Sigmoid colon (tissue), 7 donors: ENCODE measurements at places on chromosomes 6 and 20. TPM values are rescaled to one million over a fixed set of nuclear protein-coding genes. Genes with fewer than 3 reads are reported as not detected.

DNA sequence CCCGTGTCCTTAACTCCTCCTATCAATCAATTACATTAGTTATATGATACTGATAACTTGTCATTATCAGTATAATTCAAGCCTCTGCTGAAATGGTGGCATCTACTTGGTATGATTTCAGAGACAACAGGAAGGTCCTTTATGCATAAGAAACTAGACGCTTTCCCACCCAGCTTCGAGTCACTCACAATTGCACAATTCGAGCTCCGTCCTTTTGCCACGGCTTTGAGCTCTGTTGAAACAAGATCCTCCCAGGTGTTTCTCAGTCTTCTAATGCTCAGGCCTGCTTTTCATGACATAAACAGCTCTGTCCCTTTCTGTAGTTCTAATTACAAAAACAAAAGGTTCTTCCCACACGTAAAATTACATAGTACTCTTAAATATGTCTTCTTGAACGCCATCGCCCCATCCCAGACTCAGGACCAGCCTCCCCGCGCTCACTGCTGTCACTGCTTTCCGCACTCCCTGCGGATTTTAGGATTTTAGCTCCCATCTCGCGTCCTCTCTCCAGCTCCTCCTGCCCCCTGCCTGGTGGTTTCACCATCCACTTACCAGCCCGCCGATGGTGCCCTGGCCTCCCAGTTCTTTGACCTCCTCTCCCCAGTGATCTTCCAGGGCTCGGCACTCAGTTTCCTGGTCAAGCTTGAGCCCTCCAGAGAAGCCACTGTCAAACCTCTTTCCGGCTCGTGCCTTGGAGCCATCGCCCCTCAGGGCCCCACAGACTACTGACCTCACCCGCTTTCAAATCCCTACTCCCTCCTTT lies 23.2 kb upstream of the PNPLA1 start:
- H3K27me3 ChIP-seq = no peaks in the 10 kb centered on the region
- no peak overlapping the region for H3K4me3 ChIP-seq
- no peaks in the 10 kb centered on the region for H3K36me3 ChIP-seq
- no peaks in the 10 kb centered on the region for H3K4me1 ChIP-seq

The HEY2 gene
- total RNA-seq = 1.6 TPM

DNA sequence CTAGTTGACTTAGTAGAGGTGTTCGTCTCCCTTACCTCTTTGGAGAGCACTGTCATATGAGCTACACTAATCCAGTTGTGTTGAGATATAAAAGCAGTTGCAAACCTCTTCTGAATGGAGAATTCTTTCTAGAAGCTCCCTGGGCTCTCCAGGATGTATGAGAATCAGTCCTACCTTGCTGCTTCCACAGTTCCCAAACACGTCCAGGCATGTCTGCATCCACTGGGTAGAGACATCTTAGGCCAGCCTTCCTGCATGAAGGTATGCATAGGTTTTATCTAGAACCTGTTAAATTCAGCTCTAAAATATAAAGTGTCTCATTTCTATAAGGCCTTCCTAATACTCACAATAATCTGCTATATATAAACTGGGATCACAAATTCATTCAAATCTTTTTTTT lies 297.7 kb downstream of the CDC5L start:
- no peak overlapping the region for H3K27ac ChIP-seq
- H3K4me3 ChIP-seq = no peak overlapping the region
- DNase-seq = no peak
- no peaks in the 10 kb centered on the region for H3K4me1 ChIP-seq
- no peaks in the 10 kb centered on the region for H3K36me3 ChIP-seq

The ADGRB3 gene
- total RNA-seq = 10.7 TPM

DNA sequence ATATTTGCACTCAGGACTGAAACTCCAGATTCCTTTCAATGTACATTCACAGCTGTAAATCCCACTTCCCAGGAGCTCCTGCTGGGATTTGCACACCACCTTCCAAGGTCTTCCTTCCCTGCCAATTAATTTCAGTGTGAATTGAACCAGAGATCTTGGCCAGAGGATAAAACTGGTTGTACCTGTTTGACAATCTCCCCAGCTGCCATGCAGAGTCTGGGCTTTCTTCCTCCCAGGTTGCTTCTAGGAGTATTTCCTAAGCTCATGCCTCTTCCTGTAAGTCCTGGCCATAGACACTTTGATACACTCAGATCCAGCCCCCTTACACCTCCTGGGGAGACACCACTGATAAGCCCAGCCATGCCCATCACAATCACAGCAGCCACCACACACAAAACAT lies 15.6 kb downstream of the MAFB start:
- no peaks in the 10 kb centered on the region for H3K27me3 ChIP-seq
- no peaks in the 10 kb centered on the region for H3K4me1 ChIP-seq
- DNase-seq = no peak
- H3K4me3 ChIP-seq = no peak overlapping the region

GRCh38 chr20:16488616-16489015 lies 84.6 kb downstream of the KIF16B start:
- H3K4me3 ChIP-seq = no peak overlapping the region
- peaks cover 6% of the 10 kb centered on the region for H3K4me1 ChIP-seq
- no peaks in the 10 kb centered on the region for H3K27me3 ChIP-seq
- no peak overlapping the region for H3K27ac ChIP-seq

- no peaks in the 10 kb centered on the region for H3K27me3 ChIP-seq
- H3K36me3 ChIP-seq = no peaks in the 10 kb centered on the region
- no peak overlapping the region for H3K27ac ChIP-seq
- no peaks in the 10 kb centered on the region for H3K4me1 ChIP-seq
Observed at GRCh38 chr6:29461021-29461814, 4.3 kb downstream of the OR2H1 start.

DNA sequence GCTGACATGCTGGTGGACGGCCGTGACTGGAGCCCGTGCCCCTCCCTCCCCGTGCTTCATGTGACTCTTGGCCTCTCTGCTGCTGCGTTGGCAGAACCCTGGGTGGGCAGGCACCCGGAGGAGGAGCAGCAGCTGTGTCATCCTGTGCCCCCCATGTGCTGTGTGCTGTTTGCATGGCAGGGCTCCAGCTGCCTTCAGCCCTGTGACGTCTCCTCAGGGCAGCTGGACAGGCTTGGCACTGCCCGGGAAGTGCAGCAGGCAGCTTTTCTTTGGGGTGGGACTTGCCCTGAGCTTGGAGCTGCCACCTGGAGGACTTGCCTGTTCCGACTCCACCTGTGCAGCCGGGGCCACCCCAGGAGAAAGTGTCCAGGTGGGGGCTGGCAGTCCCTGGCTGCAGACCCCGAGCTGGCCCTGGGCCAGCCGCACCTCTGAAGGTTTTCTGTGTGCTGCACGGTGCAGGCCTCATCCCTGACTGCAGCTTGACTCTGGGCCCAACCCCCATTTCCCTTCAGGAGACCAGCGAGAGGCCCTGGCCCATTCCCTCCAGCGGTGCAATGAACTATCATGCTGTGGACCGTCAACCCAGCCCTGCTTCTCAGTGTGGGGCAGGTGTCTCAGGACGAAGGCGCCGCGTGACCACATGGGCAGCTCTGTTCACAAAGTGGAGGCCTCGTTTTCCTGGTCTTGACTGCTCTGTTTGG lies 8.1 kb downstream of the NPBWR2 start:
- DNase-seq = no peak
- H3K4me1 ChIP-seq = peaks cover 11% of the 10 kb centered on the region
- H3K36me3 ChIP-seq = no peaks in the 10 kb centered on the region
- no peak overlapping the region for H3K27ac ChIP-seq
- peaks cover 65% of the 10 kb centered on the region for H3K27me3 ChIP-seq
- H3K4me3 ChIP-seq = no peak overlapping the region

DNA sequence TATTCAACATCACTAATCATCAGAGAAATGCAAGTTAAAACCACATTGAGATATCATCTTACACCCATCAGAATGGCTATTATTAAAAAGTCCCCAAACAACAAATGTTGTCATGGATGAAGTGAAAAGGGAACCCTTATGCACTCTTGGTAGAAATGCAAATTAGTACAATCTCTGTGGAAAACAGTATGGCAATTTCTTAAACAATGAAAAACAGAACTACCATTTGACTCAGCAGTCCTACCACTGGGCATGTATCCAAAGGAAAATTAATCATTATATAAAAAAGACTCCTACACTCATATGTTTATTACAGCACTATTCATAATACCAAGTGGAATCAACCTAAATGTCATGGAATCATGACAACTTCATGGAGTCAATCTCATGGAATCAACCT lies 611.3 kb upstream of the GJE1 start:
- H3K4me3 ChIP-seq = no peak overlapping the region
- H3K27me3 ChIP-seq = no peaks in the 10 kb centered on the region
- DNase-seq = no peak
- H3K36me3 ChIP-seq = no peaks in the 10 kb centered on the region
- H3K27ac ChIP-seq = no peak overlapping the region
- no peaks in the 10 kb centered on the region for H3K4me1 ChIP-seq

The NTSR1 gene
- total RNA-seq = 12.1 TPM

The VWA7 gene
- 3.9 TPM for total RNA-seq

- H3K36me3 ChIP-seq = no peaks in the 10 kb centered on the region
- H3K4me3 ChIP-seq = no peak overlapping the region
- no peaks in the 10 kb centered on the region for H3K4me1 ChIP-seq
- H3K27me3 ChIP-seq = no peaks in the 10 kb centered on the region
- no peak overlapping the region for H3K27ac ChIP-seq
Observed at GRCh38 chr6:22579439-22579838, 10.1 kb downstream of the HDGFL1 start.

DNA sequence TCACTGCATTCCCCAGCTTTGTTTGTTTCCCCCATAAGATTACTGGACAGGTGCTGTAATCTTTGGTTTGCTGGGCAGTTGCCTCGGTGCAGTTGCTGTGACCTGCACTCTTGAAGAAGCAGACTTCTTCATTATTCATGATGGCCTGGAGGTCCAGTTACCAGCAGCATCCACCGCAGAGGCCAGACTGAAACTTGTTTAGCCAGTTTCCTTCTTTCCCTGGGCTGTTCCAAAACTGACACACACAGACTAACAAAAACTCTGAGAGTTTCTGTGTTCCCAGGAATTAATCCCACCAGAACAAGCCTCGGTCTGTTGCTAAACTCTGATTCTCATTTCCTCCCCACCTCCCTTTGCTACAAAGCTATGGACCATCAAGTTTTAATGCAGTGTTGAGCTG lies 144.1 kb downstream of the QRSL1 start:
- no peak overlapping the region for H3K27ac ChIP-seq
- no peak for DNase-seq
- no peaks in the 10 kb centered on the region for H3K36me3 ChIP-seq
- no peak overlapping the region for H3K4me3 ChIP-seq

The BHLHE23 gene
- total RNA-seq = not detected

The DDX39B gene
- total RNA-seq = 211 TPM

- no peak overlapping the region for H3K27ac ChIP-seq
- DNase-seq = no peak
- no peak overlapping the region for H3K4me3 ChIP-seq
- H3K27me3 ChIP-seq = no peaks in the 10 kb centered on the region
Observed at GRCh38 chr6:19289457-19289856, 547.7 kb upstream of the ID4 start.

DNA sequence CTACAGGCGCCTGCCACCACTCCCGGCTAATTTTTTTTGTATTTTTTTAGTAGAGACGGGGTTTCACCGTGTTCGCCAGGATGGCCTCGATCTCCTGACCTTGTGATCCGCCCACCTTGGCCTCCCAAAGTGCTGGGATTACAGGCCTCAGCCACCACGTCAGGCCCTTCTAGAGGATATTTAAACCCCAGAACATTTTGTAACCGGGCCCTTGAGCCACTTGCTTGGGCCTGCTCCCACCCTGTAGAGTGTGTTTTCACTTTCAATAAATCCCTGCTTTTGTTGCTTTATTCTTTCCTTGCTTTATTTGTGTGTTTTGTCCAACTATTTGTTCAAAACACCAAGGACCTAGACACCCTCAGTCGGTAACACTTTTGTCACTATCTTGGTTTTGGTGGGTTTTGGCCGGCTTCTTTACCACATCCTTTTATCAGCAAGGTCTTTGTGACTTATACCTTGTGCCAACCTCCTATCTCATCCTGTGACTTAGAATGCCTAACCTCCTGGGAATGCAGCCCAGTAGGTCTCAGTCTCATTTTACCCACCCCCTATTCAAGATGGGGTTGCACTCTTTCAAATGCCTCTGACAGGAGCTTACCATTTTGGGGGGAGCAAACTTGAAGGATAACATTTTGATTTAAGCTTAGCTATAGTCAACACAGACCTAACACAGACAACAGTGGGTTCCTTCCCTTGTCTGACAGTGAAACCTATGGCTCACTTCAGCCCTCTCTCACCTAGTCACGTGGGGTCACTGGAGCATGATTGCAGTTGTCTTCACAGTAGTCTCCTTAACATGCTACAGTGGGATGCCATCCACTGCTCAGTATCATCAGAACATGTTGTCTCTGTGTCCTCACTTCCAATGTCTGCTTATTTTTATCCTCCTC lies 27.9 kb upstream of the KIF6 start:
- peak overlapping the region; percentile 32 for H3K27ac ChIP-seq
- H3K36me3 ChIP-seq = no peaks in the 10 kb centered on the region
- H3K4me3 ChIP-seq = no peak overlapping the region

GRCh38 chr20:7601431-7601830 lies 338.8 kb downstream of the HAO1 start:
- H3K27me3 ChIP-seq = no peaks in the 10 kb centered on the region
- H3K4me3 ChIP-seq = no peak overlapping the region
- H3K4me1 ChIP-seq = no peaks in the 10 kb centered on the region
- no peak for DNase-seq
- no peak overlapping the region for H3K27ac ChIP-seq

- no peak overlapping the region for H3K4me3 ChIP-seq
- DNase-seq = no peak
- H3K4me1 ChIP-seq = no peaks in the 10 kb centered on the region
- H3K27me3 ChIP-seq = no peaks in the 10 kb centered on the region
Observed at GRCh38 chr6:90701926-90702325, 115.1 kb upstream of the MAP3K7 start.

The C20orf144 gene
- not detected for total RNA-seq

DNA sequence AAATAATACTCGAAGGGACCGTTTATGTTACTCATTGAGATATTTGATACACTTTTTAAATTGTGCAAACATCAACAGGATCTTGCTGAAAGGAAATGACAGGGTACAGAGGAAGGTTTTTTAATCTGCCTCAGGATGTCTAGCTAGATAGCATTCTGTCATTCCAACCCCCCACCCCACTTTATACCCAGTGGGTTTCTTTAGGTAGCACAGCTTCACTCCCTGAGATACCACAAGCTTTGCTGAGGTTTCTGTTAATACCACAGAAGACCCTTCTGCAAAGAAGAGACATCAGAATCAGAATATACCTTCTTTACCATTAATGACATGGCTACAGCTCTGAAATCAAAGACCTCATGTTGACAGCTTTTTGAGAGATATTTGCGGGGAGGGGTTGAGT lies 1.3 kb downstream of the PHACTR2 start:
- no peaks in the 10 kb centered on the region for H3K27me3 ChIP-seq
- H3K27ac ChIP-seq = peak overlapping the region; percentile 92
- H3K4me1 ChIP-seq = peaks cover 4% of the 10 kb centered on the region
- H3K36me3 ChIP-seq = no peaks in the 10 kb centered on the region
- peak overlapping the region; percentile 80 for H3K4me3 ChIP-seq
- no peak for DNase-seq

DNA sequence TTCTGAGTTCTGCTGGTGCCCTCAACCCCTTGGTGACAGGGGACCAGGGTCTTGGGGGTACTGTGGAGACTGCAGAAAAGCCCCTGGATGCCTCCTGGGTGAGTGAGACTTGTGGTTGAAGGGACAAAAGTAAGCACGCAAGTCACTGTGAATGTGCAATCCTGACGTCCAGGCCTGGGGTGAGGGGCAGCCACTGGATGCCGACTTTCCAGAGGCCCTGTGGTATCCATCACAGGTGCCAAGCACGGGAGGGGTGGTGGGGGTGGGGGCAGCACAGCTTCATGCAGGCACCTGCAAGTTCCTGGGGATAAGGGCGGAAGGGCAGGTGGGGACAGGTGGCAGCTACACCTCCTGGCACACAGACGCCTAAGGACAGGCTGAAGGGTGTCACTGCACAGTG lies 20.1 kb upstream of the UBE2V1 start:
- no peaks in the 10 kb centered on the region for H3K36me3 ChIP-seq
- DNase-seq = no peak
- no peaks in the 10 kb centered on the region for H3K27me3 ChIP-seq
